Activated T-helper 1 cell treated with anti-CD3 and anti-CD28 coated beads, Interleukin-2, amount 50 U/mL, for 16 hours (primary cell): ENCODE measurements at places on chromosomes 12 and 14.

- DNase-seq, result no peak
These were observed 41.3 kb upstream of the SYCP3 start for GRCh38 chr12:101780599-101780998.

- no peak for DNase-seq
These were observed 138.9 kb downstream of the PIK3C2G start for GRCh38 chr12:18400186-18400585.

DNA sequence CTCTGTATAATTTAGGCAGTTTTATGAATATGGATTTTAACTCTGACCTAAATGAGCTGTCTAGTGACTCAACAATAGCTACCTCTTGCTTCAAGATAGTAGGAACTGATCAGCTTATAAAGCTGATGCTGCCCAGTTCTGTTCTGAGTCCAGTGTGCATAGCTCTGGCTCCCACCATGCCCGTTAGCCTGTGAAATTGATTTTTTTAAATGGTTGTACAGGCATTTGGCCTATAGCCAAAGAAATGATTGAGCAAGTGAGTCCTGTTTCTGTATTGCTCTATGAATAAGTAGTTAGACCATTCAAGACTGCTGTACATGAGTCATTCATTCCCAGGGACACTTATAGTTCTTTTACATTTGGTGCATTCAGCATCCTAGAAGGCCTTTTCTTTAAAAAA lies 36.4 kb downstream of the SAMD4A start:
- DNase-seq, result no peak

GRCh38 chr14:46686652-46687051 lies 35.1 kb upstream of the RPL10L start:
- DNase-seq, result no peak

GRCh38 chr12:32503730-32504129 lies 104.4 kb downstream of the FGD4 start:
- no peak for DNase-seq

DNA sequence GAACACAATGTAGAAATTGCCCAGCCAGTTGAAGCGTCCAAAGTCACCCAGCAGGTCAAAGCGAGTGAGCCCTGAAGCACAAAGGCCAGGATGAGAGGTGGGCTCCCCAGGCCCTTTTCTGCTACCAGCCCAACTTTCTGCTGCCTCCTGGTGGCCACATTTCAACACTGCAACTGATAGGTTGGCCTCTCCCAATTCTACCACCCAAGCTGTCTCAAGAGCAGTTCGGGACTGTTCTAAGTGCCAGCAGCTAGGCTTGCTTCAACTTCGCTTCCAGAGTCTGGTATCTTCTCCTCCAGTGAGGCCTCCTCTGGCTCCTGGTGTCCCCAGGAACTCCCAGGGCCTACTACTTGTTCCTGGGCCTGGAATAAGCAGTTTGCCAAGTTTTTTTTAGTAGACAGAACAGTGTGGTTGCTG lies 3.4 kb upstream of the DHH start:
- DNase-seq, result peak; percentile 38

DNA sequence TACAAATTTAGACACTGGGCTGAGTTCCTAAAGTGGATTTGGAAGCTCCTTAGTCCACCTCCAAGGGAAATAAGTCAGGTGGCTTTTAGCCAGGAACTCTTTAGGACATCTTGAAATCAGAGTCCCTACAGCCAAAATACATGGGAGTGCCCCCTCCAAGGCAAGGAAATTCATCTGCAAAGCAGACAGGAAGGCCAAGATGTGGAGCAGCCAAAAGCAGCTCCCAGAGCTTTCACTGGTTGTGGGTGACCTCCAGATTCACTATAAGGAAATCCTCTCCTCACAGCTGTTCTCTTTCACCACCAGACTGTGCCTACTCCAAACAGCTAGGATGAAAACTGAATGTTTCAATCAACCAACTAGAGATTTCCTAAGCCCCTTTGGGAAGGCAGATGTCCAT lies 6.6 kb downstream of the TTC9 start:
- DNase-seq, result no peak

DNA sequence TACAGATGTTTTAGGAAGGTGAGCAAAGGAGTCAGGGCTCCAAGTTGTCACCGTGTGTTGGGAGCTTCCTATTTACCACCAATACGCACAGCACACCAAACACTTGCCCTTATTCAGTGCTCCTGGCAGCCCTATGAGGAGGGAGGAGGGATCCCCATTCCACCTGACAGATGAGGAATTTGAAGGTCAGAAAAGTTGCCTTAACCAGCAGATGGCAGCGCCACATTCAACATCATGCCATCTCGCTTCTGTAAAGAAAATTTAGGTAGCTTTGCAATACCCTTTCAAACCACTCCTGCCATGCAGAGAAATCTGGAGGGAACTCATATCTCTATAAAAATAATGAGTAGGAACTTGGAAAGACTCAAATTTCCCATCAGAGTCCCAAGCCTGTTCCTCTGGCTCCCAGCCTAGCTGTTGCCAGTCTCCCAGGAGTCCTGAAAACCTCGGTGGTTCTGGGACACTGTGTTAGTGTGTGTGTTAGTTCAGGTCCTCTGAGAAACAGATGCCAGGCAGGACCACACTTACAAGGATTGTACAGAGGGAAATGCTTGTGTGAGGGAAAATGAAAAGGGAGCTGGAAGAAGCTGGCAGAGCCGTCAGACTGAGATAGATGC lies 410.5 kb downstream of the MED13L start:
- DNase-seq, result no peak

DNA sequence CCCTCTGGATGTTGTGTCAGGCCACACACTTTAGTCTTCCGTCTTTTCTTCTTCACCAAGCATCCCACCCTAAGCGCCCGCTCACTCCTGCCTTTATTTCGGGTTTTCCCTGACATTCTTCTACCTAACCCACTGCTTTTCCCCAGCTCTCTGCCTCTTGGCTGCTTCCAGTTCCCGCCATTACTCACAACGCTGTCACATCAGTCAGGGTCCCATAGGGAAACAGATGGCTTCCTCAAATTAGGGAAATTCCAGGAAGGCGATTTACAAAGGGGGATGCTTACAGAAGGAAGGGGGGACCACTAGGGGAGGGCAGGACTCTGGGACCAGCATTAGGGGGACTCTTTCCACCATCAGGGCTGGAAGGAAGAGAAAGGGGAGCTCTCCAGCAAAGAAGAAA lies 9.2 kb upstream of the PPP1R13B start:
- DNase-seq, result no peak

GRCh38 chr12:115455268-115455681 lies 771.3 kb upstream of the TBX3 start:
- DNase-seq, result no peak

- DNase-seq, result no peak
These were observed 168.7 kb upstream of the SSTR1 start for GRCh38 chr14:38038986-38039385.
